Activated CD4-positive, alpha-beta T cell treated with anti-CD3 and anti-CD28 coated beads, Interleukin-2, amount 50 U/mL, for 24 hours (primary cell): ENCODE measurements at places on chromosomes 1 and 21.

GRCh38 chr1:191101960-191102359, 624.3 kb upstream of the BRINP3 start:
- DNase-seq: no peak

DNA sequence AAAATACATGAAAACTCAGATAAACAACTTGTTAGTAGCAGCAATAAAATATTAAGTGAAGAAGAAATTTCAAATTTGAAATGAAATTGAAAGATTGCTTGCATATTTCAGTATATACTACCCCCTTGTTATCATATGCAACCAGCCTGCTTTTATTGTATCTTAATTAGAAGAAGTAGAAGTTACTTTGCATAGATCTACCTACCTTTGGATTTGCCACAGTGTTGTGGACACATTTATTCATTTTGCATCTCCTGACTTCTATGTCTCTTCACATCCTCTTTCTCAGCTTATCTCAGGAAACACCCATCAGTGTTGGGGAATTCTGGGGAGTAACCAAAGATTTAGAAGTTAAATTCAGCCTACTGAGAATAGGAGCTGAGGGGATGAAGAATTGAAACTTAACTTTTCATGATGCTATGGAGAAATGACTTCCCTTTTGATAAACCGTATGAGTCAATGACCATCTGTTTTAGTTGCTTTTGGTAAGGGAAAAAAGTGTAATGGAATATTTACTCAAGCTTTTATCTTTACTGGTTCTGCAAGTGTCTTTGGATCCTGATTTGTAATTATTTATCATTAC, 96.9 kb downstream of the RGL1 start:
- no peak for DNase-seq

DNA sequence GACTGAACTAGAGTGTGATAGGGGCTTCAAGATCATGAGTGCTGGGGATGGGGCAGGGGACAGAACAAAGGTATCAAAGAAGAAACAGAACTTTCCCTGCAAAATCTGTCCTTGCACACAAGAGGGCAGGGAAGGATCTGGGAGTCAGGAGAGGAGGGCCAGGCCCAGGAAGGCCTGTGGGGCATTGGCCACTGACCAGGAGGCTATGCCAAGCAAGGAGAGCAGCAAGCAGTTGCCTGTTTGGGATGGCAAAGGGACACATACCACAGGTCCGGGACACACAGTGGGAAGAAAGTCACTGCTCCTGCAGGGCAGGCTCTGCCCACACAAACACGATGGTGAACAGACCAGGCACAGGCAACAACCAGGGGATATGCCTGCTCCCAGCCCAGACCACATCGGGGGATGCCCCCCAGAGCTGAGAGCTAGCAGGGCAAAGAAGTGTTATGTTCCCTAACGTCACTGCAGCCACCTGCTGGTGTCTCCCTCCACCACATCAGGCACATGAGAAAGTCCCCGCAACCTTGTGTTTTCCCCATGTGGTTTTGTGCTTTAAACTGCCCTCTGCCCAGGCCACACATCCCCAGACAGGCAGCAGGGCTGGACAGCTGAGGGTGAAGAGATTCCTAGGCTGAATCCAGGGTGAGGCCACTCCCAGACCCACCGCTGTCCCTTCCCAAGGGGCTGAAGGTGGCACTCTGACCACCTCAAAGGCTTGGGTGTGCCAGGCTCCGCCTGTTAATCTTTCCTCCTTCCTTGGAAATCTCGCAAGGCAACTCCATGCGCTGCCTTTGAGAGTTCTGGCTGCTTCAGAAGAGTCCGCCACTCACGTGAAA, 53.6 kb downstream of the KIF21B start:
- DNase-seq: no peak

DNA sequence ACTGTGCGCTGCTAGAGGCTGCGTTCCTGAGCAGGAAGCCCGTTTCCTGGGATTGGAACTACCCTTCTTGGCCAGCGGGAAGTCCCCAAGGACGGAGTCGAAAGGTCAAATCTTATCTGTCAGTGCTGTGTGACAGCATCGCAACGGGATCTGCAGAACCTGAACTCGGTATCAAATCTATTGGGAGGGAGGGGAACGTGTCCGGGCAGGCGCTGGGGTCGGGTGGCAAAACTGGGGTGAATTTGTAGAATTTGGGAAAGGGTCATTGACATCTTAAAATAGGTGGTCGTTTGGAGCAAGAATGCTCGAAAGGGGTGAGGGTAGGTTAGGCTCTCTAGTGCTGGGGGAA, 725 bp upstream of the ARPC5 start:
- no peak for DNase-seq

- DNase-seq: peak; percentile 23
These were observed 90.7 kb upstream of the VAMP3 start for GRCh38 chr1:7680207-7680954.

DNA sequence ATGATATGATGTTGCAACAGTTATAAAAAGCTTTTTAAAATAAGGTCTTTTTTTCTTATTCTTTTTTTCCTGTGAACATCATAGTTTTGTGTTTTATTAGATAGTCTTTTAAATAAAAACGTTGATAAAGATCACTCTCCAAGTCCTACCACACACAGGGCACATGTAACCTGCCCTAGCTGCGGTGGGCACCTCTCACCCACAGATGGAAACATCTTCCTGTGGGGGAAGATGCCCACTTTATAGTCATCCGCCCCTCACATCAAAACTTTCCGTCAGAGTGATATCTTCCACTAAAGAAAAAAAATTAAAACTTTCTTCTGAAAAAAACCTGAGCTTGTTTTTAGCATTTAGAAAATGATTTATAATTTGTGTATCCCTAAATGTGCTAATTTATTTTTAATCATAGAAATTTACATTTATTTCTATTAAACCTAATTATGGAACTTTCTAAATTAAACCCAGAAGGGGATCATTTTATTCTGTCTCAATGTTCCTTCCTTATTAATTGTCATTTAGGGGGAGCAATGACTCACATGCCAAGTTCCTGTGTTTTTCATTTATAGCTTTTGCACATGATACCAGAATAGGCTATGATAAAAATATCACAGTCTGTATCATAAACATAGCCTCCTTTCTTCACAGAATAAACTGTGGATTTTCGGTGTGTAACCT, 24.7 kb downstream of the TNFRSF9 start:
- peak; percentile 25 for DNase-seq

GRCh38 chr1:218374401-218375353, 29.5 kb downstream of the TGFB2 start:
- no peak for DNase-seq
